GM23338 (cell line): ENCODE measurements at places on chromosomes 2 and 18. TPM values are rescaled to one million over a fixed set of nuclear protein-coding genes. Genes with fewer than 3 reads are reported as not detected.

- no peak for DNase-seq
Measured at GRCh38 chr2:205972113-205972512, 113.9 kb downstream of the INO80D start.

DNA sequence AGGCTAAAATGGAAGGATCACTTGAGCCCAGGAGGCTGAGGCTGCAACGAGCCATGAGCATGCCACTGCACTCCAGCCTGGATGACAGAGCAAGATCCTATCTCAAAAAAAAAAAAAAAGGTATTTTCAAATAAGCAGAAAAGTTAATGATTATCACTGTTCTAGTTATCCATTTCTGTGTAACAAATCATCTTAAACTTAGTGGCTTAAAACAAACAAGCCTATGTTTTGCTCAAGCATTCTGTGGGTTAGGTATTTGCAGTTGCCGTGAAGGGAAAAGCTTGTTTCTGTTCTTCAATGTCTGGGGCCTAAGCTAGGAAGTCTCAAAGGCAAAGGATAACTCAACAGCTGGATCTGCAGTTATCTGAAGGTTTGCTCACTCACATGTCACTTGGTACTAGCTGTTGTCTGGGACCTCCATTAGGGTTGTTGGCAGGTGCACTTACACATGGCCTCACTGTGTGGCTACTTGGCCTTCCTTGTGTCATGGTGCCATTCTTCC is 14.1 kb downstream of the MFF start:
- no peak for DNase-seq

DNA sequence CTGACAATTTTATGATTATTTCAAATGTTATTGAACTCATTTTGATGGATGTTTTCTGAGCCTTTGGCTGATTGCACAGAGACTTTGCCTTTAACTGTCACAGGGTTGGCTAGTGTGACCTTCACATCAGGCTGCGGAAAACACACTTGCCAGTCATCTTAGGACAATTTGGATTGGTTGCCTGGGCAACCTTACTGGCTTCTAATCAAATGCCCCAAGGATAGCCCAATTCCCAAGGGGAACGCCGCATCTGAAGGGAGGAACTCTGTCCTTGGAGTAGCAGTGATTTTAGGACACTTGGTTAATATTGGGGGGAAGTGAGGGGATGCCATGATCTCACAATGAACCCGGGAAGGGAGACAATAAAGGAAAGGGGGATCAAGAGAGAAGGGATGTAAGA is 29.5 kb downstream of the OSBPL6 start:
- no peak for DNase-seq

- no peak for DNase-seq
Measured at GRCh38 chr2:186348200-186348599, 137.9 kb upstream of the ZC3H15 start.

- no peak for DNase-seq
Measured at GRCh38 chr2:4369826-4370419, 666.5 kb downstream of the DCDC2C start.

DNA sequence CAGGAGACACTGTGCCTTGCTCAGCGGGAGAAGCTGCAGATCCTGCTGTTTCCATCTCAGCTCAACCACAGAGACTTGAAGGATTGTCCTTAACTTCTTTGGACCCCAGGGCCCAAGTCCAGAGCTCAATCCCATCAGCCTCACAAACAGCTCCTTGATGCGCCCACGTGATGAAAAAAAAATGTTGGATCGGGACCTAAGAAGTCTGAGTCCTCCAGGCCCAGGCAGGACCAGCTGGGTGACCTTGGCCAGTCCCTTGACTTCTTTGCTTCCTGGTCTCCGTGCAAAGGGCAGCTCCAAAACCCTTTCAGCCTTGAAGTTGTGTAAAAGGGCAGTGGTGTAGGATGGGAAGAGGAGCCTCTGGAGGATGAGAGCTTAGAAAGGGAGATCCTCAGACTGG is 175.5 kb downstream of the ZFP36L2 start:
- no peak for DNase-seq

- DNase-seq: peak; percentile 95
Measured at GRCh38 chr2:231613663-231614558, 21.2 kb downstream of the TEX44 start.

GRCh38 chr2:240140511-240140910 is at the start of gene OTOS:
Gene OTOS (minus strand): TSS chr2:240140658. CDS start chr2:240140326, 332 bp downstream.
- DNase-seq: no peak

GRCh38 chr2:69642709-69643601 is 584 bp downstream of the AAK1 start:
- DNase-seq: peak; percentile 75

- no peak for DNase-seq
Measured at GRCh38 chr2:19700861-19701585, 200.8 kb downstream of the TTC32 start.

- DNase-seq: no peak
Measured at GRCh38 chr2:36477315-36477714, 120.7 kb downstream of the FEZ2 start.

DNA sequence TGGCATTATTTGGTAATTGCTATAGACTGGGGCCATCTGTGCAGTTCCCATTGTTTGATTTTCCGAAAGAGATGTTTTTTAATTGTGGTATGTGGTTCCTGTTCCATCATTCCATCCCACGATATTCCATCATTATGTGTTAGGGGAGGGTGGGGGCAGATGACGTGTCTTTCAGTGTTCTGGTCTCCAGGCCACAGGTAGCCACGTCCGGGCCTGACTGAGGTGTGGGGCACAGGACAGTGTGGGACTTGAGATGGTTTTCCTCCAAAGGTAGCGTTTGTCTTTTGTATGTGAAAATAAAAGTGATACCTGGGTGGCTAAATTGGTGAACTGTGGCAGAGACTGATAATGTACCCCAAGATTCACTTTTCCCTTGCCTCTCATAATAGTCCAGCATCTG is 192.2 kb upstream of the HAAO start:
- no peak for DNase-seq

GRCh38 chr2:98768384-98769113 is 37.6 kb upstream of the MGAT4A start:
- no peak for DNase-seq

GRCh38 chr2:195820867-195821565 is 164.0 kb downstream of the SLC39A10 start:
- DNase-seq: no peak

- peak; percentile 75 for DNase-seq
Measured at GRCh38 chr18:12990641-12990966, 558 bp upstream of the CEP192 start.

GRCh38 chr2:127105656-127106456 is 1.1 kb downstream of the BIN1 start:
- DNase-seq: peak; percentile 77

GRCh38 chr18:72114801-72115594 is 429.1 kb downstream of the CBLN2 start:
- DNase-seq: no peak

- DNase-seq: no peak
Measured at GRCh38 chr18:35912332-35912731, 60.1 kb upstream of the RMP24 start.

GRCh38 chr2:215454519-215455246 is 18.8 kb upstream of the FN1 start:
- DNase-seq: peak; percentile 62

DNA sequence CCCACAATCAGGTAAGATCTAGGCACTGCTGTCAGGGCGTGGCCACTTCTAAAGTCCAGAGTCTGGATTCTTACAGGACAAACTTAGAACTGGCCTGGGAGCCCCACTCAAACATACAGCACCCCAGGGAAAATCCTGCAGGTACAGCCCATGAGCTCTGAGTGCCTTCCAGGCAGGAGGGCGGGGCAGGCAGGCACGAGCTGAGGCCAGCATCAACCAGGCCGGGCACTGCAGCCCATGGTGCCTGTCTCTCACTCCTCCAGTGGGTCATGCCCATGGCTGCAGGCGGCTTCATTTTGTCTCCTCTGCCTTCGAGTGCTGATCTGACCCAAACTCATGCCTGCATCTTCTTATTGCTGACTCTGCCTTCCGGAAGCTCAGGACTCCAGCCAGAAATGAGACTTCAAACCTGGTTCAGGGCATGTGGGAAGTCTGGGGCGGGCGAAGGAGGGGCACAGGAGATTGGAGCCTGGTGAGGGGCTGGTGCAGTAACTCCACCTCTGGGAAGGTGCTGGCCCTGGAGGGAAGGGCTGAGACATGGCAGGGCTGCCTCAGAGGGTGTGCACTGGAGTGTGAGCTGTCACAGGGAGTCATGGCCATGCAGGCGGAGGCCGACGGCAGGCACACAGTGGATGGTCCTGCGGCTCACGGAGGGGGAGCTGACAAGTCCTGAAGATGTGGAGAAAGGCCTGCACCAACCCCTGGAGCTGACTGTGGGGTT is 40.5 kb downstream of the HS6ST1 start:
- DNase-seq: no peak

DNA sequence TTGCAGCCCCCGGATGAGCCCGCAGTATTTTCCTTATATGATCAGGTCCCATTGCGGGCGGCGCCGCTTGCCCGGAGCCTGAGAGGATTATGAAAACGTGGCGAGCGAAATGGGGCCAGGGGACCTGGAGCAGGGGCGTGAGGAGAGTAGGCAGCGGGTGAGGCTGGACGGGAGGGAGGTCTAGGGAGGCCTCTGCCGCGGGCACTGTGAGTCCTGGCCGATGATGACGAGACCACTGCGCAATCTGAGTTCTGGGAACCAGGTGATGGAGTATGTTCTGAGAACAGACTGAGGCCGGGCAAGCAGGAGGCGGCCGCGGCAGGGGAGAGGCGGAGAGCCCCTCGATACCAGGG is 790 bp upstream of the ACAA2 start:
- peak; percentile 71 for DNase-seq

DNA sequence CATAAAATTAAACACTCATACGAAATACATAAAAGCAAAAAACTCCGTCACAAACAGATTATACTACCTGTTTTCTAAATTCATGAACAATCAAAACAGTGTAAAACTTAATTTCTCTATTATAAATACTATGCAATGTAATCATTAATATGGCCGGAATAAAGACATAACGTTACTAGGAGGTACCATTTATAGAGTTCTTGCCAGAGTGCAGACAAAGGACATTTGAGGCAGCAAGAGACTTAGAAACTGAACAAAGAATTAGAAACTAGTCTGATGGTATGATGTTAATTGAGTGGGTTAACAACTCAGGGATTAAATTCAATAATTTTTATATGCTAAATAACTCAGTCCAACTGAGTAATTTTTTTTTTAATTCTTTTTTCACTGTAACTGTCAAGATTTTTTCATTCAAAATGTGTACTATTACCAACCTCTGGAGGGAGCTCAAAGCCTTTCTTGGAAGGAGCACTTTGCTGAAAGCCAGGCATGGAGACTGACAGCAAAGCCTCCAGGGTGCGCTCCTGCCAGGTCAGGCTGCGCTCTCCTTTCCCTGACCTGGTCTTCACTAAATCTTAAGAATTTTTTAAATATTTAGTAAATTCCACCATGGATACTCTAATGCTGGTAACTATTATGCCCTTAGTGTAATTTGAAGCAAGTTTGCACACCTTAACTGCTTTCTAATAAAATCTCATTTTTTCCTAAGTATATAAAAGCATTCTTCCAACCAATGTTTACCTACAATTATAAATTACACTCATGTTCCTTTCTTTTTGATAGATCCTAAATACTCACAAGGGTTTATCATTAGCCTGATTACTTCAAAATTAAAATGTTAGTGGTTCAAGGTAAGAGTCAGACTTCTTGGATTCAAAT is 34.1 kb downstream of the WDR35 start:
- DNase-seq: peak; percentile 90

DNA sequence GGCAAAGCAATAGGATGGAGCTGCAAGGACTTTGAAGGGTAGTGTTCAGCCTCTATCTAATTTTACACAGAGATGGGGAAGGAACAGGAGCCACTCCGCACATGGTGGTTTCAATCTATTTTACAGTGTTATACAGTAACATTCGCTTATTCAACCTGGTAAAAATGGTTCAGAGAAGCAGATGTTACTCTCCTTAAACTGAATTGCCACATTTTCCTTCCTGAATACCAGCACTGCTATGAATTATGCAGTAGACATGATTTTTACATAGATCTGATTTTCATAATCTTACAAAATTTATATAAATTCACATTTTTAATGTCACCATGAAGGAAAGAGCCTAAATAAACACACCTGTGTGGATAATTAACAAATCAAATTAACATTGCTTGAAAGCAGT is 85.0 kb downstream of the ITGA4 start:
- DNase-seq: no peak

DNA sequence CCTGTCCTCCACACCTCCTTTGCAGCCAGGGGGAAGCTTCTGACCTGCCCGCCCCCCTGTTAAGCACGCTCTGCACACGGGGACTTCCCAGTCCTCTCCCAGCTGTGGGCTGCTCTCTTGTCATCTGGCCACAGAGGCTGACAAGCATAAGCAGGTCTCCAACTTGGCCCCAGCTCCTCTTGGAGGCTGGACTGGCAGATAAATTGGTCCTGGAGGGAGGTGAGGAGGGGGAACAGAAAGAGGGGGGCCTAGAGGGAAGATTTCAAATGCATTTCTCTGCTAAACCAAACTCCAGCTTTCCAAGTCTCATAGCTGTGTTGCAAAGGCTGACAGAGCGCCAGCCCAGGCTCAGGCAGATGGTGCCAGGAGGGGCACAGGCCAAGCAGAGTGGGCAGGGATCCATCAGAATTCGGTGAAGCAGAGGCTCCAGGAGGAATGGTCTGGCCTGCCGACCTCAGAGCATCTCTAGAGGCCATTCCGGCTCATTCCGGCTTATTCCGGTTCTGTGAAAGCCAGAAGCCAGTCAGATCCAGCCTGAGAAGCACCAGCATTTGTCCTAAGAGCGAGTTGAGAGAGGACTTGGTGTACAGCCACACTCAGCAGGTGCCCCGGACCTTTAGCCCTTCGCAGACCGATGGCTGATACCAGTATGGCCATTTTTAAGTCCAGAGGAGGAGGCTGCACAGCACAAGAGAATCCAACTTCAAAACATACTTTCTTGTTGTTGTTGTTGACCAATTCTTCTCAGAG is 508.9 kb upstream of the MYT1L start:
- DNase-seq: no peak

The CFAP65 gene
- 0.23 and 0.38 TPM in 2 replicates for total RNA-seq

The GALR1 gene
- 0.74 and 1.1 TPM in 2 replicates for total RNA-seq

The BOLL gene
- total RNA-seq: 0.04 TPM in 1 of 2 replicates, not detected in the other

The RNF125 gene
- total RNA-seq: 29.2 and 34.8 TPM in 2 replicates

The CHST10 gene
- 22.2 and 24.5 TPM in 2 replicates for total RNA-seq

The SNTG2 gene
- 56.0 and 60.4 TPM in 2 replicates for total RNA-seq

The VIL1 gene
- total RNA-seq: 5.9 and 9.2 TPM in 2 replicates

The LRPPRC gene
- total RNA-seq: 200 and 211 TPM in 2 replicates

The GCA gene
- total RNA-seq: 39.3 and 42.6 TPM in 2 replicates

The MAP3K20 gene
- 9.6 and 13.7 TPM in 2 replicates for total RNA-seq

The CHPF gene
- 232 and 252 TPM in 2 replicates for total RNA-seq

The SLC5A7 gene
- total RNA-seq: 0.08 and 0.17 TPM in 2 replicates

The ERICH2 gene
- total RNA-seq: 2.1 TPM in 1 of 2 replicates, not detected in the other

The FLACC1 gene
- 0.10 TPM in 1 of 2 replicates, not detected in the other for total RNA-seq

The SERPINB13 gene
- not detected in 2 replicates for total RNA-seq

The GAREM2 gene
- 20.8 and 23.8 TPM in 2 replicates for total RNA-seq

The DLX1 gene
- not detected in 2 replicates for total RNA-seq

The POTEF gene
- total RNA-seq: 1.8 and 3.0 TPM in 2 replicates

The GKN2 gene
- total RNA-seq: not detected in 2 replicates

The ELOA2 gene
- not detected in 2 replicates for total RNA-seq

The KCNG3 gene
- 33.8 and 36.2 TPM in 2 replicates for total RNA-seq

The NCK2 gene
- total RNA-seq: 59.9 and 62.4 TPM in 2 replicates
